ENCODE measurements at places on chromosomes 4 and X.
A peak's percentile ranks its signal among the peaks of the same experiment; 100 is the strongest.

- no peak for DNase-seq
These were observed 1611.1 kb downstream of the ARAP2 start for GRCh38 chr4:34633241-34633640.

- no peak for DNase-seq
These were observed 932.0 kb upstream of the IGFBP7 start for GRCh38 chr4:58042176-58042575.

GRCh38 chr4:125062115-125063050 lies 252.4 kb upstream of the FAT4 start:
- DNase-seq = no peak

DNA sequence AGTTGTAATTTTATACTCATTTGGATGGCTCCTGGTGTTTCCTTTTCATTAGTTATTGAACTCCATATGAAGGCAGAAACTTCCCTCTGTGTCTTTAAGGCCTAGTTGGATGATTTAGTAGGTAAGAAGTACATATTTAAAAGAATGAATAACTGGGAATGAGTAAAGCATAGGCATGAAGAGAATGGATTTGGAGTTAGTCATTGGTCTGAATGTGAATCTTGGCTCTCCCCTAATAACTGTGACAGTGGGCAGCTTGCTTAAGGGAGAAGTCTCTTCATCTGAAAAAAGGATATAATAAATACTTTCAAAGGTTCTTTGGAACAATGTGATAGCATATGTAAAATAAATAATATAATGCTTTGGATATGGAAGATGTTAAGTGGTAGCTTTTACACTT lies 13.2 kb downstream of the SNX25 start:
- no peak for DNase-seq

GRCh38 chrX:136325377-136325776 lies 24.6 kb downstream of the ADGRG4 start:
- DNase-seq = no peak

DNA sequence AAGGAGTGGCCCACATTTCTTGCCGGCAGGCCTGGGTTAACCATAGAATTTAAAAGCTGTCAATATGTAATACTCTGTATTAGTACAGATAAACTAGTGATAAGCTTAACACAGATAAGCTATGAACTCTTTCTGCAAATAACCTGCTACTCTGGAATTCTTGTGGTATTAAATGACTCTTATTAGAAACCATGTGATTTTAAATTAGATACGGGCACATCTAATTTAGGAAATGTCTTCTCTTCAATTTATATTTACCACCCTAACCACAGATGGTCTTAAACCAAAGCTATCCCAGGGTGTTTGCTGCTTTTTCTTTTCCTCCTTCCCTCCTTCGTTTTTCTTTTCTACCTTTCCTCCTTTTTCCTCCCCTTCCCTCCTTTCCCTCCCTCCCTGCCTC lies 4.9 kb downstream of the GNRHR start:
- DNase-seq = no peak

GRCh38 chr4:62015043-62015739 lies 815.1 kb downstream of the ADGRL3 start:
- DNase-seq = no peak

DNA sequence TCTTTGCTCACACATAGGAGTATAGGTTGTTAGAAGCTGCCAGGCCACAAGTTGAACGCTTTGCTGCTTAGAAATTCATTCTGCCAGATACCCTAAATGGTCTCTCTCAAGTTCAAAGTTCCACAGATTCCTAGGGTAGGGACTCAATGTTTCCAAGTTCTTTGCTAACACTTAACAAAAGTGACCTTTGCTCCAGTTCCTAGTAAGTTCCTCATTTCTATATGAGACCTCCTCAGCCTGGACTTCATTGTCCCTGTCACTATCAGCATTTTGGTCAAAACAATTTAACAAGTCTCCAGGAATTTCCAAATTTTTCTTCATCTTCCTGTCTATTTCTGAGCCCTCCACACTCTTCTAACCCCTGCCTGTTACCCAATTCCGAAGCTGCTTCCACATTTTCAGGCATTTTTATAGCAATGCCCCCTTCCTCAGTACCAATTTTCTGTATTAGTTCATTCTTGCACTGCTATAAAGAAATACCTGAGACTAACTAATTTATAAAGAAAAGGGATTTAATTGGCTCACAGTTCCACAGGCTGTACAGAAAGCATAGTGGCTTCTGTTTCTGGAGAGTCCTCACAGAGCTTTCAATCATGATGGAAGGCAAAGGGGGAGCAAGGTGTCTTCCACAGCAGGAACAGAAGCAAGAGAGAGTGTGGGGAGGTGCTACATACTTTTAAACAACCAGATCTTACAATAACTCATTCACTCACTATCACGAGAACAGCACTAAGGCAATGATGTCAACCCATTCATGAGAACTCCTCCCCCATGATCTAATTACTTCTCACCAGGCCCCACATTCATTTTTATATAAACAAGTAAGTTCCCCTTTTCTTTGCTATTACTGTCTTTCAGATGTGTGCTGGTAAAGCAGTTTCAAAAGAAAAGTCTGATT lies 11.5 kb upstream of the TLR1 start:
- no peak for DNase-seq

- no peak for DNase-seq
These were observed 7.1 kb downstream of the ARHGEF6 start for GRCh38 chrX:136773648-136774047.

- DNase-seq = no peak
These were observed 519.7 kb downstream of the PCDH7 start for GRCh38 chr4:31239886-31240285.

- DNase-seq = no peak
These were observed 45.8 kb downstream of the ANXA10 start for GRCh38 chr4:168138143-168138542.

- no peak for DNase-seq
These were observed 22.8 kb upstream of the FMR1NB start for GRCh38 chrX:147958291-147958690.

- DNase-seq = no peak
These were observed 89.3 kb upstream of the NEIL3 start for GRCh38 chr4:177220376-177220775.

DNA sequence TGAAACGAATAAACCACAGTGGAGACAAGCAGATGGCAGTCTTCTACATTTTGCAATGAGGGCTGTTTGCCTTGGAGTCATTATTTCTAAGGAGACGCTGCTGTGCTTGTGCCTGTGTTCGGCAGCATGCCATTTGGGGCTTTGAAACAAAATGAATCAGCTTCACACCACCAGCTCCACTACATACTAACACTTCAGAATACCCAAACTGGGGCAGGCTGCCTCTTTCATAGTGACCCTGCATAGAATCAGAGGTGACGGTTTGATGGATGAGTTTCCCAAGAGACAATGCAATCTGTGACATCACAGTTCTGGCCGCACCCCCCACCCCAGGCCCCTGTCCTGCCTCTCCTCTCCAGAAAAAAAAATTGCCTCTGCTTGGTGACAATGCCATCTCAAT lies 57.1 kb upstream of the MID1 start:
- no peak for DNase-seq

GRCh38 chr4:8745826-8746225 lies 125.8 kb downstream of the HMX1 start:
- no peak for DNase-seq

- no peak for DNase-seq
These were observed 14.9 kb downstream of the LSM6 start for GRCh38 chr4:146190456-146190855.

- no peak for DNase-seq
These were observed 14.8 kb upstream of the SPARCL1 start for GRCh38 chr4:87543835-87544461.

DNA sequence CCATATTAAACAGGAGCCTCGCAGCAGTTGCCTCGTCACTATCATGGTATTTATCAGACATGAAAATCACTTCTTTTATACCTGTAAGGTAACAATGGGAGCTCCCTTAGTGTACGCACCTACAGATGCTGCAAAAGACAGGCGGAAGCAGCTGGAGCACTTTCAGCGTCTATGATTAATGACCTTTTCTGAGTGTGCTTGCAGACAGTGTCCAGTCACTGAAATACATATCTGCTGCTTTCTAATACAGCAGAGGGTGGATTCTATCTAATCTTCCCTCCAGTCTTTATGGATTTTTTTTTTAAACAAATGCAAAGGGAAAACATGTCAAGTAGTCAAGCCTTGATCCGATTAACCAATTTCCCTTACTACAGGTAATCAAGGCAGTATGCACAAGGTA lies 24.1 kb downstream of the DCTD start:
- no peak for DNase-seq

- DNase-seq = no peak
These were observed 102.5 kb downstream of the FNIP2 start for GRCh38 chr4:158871335-158871724.

DNA sequence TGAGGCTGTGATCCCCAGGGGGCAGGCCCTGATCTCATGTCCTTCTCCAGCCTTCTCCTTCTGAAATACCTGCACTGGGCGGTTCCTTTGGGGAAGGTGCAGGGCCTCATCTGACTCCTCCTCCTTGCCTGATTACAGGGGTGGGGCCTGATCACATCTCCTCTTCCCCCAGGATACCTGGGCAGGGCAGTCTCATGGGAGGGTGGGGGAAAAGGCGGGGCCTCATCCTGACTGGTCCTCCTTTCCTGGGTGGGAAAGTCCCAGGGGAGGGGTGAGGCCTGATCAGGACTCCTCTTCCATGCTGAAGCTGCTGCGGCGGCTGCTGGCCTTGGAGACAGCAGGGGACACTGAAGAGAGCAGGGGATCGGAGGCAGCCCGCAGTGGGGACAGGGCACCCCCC lies 13.3 kb downstream of the TFE3 start:
- DNase-seq = no peak

DNA sequence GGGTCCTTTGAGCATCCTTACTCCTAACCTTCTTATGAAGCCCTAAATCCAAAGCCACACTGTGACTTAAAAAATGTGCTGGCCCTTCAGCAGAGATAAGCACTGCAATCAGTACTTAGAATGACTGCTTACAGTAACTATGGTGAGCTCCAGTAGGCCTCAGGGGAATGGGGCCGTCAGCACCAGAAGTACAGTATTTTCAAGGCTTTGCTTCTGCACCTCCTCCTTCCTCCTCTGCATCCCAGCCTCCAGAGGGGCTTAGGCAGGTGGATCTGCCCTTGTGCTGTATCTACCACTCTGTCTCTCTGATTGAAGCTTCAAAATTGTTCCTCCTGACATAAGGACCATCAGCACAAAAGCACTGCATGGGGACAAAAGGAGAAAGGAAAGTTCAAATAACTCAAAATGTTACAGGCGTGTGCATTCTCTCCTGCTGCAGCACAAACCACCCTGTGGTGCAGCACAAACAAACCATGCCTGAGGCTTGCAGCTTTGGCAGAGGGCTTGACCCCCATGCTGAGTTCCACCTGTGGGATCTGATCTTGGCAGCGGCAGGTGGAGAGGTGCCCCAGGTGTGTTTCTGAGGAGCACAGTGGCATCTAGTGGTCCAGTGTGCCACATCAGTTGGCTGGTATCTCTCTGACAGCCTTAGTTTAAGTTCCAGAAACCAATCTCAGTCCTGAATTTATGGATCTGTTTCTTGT lies 164.7 kb downstream of the SOWAHB start:
- no peak for DNase-seq

DNA sequence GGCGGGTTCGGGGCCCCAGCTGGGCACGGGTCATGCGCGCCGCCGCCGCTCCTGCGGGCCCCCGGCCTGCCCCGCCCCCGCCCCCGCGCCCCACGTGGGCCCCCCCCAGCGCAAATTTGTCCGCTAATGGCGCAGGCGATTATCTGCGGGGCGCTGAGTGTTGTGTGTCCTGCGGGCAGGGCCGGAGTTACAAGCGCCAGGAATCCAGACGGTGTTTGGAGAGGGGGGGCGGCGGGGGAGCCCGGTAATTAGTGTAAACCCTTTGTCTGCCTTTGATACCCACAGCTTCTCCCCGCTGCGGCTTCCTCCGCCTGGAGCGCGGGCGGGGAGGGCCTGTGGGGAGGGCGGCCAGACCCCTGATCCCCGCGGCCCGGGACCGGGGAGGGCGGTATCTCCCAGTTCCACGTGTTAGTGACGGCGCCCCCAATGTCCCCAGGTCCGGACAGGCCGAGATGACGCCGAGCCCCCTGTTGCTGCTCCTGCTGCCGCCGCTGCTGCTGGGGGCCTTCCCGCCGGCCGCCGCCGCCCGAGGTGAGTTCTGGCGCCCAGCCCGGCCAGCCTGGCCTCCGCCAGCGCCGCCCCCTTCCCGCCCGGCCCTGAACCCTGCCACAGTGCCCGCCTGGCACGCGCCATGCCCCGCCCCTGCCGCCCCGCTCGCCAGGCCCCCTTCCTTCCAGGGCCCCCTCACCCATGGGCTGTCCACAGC lies 761 bp downstream of the FGFRL1 start:
- DNase-seq = peak; percentile 44

DNA sequence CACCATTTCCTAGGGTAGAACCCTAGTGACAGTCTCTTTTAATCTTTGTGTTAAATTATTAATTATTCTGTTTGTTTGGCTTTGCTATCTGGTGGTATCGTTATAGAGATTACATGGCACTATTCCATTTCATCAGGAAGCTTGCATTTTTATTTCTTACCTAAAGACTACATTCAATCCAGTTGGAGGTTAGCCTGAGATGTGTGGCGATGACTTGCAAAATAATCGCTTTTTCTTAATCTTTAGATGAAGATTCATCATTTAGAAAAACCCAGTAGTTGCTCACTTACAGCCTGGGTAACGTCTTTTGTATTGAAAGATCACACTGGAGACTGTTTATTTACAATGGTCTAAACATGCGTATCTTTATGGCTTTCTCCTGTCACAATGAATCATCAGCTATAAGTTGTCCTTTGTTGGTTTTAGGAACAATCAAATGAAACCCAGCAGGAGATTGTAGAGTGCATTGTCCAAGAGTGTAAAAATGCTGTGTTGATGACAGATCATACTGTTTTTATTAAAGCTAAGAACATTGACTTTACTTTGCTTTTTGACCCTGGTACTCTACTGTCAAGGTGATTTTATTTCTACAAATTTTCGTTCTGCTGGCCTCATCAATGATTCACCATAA lies 281.7 kb upstream of the PITX2 start:
- no peak for DNase-seq

DNA sequence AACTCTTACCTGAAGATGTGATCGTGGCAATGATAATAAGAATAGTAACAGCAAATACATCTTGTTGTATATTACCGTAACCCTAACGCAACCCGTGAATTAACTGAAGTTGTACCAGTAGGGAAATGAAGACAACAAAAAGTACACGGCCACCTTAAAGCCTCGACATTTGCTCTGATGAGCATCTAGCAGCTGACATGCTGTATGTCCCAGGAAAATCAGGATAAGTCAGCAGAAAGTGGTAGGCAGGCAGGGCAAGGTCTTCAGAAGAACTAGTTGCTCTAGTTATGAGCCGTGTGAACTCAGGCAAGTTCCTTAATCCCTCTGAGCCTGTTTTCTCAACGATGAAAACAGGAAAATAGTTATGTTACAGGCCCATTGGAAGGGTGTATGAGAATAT lies 7.7 kb upstream of the ASB5 start:
- no peak for DNase-seq

DNA sequence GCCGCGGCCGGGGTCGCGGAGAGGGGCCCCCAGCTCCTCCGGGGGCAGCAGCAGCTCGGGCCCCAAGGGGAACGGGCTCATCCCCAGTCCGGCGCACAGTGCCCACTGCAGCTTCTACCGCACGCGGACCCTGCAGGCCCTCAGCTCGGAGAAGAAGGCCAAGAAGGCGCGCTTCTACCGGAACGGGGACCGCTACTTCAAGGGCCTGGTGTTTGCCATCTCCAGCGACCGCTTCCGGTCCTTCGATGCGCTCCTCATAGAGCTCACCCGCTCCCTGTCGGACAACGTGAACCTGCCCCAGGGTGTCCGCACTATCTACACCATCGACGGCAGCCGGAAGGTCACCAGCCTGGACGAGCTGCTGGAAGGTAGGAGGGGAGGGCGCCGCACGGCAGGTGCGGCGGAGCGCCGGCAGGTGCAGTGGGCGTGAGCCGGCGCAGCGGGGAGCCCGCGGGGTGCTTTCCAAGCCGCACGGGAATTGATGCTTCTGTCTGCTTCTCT lies 886 bp downstream of the DCLK2 start:
- no peak for DNase-seq

Data from stimulated activated CD4-positive, alpha-beta T cell treated with anti-CD3 and anti-CD28 coated beads, Interleukin-2, amount 100 ng/mL, for 24 hours (primary cell).